Ovary (tissue), 10 donors: ENCODE measurements at places on chromosomes 12 and 14. TPM values are rescaled to one million over a fixed set of nuclear protein-coding genes. Genes with fewer than 3 reads are reported as not detected.

DNA sequence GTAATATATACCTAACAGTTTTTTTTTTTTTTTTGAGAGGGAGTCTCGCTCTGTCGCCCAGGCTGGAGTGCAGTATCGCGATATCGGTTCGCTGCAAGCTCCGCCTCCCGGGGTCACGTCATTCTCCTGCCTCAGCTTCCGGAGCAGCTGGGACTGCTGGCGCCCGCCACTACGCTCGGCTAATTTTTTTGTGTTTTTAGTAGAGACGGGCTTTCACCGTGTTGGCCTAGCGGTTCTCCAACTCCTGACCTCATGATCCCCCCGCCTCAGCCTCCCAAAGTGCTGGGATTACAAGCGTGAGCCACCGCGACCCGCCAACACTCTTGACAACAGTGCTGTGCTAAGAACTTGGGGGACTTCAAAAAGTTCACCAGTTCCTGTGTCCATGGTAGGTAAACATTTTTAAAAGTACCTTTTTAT is 63.5 kb downstream of the FOXG1 start:
- no peak overlapping the region for H3K27ac ChIP-seq
- H3K36me3 ChIP-seq, result no peaks in the 10 kb centered on the region
- no peak for DNase-seq
- no peaks in the 10 kb centered on the region for H3K4me1 ChIP-seq

DNA sequence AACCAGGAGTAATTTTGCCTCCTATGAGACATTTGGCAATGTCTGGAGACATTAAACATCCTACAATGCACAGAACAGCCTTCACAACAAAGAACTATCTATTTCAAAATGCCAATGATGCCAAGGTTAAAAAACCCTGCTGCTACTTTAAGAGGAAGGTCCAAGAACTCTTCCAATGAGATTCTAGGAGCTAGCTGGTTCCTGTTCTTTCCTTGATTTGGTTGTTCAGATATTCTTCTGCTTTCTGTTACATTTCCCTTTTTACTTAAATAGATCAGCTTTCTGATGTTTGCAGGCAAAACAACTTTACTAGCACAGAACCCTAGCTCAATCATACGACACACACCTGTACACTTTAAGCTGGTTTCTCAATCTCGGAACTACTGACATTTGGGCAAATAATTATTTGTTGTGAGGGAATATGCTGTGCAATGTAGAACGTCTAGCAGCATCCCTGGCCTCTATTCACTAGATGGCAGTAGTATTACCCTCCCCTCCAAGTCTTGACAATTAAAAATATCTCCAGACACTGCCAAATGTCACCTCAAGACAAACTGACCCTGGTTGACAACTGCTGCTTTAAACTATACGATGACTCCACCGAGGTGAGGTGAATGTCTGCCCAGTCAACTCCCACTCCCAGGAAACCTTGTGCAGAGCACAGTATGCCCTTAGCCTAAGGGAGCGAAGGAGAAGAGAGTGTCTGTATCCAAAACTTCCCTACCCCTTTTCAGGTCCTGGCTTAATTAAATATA is 4.4 kb downstream of the BLTP3B start:
- no peak overlapping the region for H3K27ac ChIP-seq
- peaks cover 1% of the 10 kb centered on the region for H3K4me1 ChIP-seq
- H3K36me3 ChIP-seq, result no peaks in the 10 kb centered on the region
- H3K4me3 ChIP-seq, result no peak overlapping the region

The CLEC1A gene
- total RNA-seq, result 4.1 TPM

DNA sequence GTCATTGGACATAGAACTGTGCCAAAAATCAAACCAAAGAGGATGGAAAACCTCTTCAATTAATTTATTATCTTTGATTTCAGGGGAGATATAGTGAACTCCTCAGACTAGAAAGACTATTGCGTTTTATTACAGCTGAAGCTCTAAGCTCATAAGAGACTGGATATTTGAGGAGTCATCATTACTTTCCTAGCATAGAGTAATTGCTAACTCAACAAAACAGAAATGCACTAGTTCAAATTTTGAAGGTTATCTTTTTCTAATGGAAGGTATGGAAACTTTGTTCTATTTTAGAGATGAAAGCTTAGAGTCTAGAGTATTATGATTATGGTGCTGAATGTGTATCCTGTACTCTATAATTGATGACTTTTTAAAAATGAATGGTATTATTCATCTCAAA is 5.3 kb upstream of the BEST3 start:
- no peaks in the 10 kb centered on the region for H3K4me1 ChIP-seq
- no peaks in the 10 kb centered on the region for H3K27me3 ChIP-seq
- H3K36me3 ChIP-seq, result no peaks in the 10 kb centered on the region
- no peak overlapping the region for H3K4me3 ChIP-seq
- no peak overlapping the region for H3K27ac ChIP-seq
- DNase-seq, result no peak

GRCh38 chr14:45177076-45177475 is 41.3 kb downstream of the FANCM start:
- no peaks in the 10 kb centered on the region for H3K36me3 ChIP-seq
- H3K4me1 ChIP-seq, result no peaks in the 10 kb centered on the region
- H3K27me3 ChIP-seq, result no peaks in the 10 kb centered on the region
- no peak overlapping the region for H3K4me3 ChIP-seq

The PLD4 gene
- not detected for total RNA-seq

DNA sequence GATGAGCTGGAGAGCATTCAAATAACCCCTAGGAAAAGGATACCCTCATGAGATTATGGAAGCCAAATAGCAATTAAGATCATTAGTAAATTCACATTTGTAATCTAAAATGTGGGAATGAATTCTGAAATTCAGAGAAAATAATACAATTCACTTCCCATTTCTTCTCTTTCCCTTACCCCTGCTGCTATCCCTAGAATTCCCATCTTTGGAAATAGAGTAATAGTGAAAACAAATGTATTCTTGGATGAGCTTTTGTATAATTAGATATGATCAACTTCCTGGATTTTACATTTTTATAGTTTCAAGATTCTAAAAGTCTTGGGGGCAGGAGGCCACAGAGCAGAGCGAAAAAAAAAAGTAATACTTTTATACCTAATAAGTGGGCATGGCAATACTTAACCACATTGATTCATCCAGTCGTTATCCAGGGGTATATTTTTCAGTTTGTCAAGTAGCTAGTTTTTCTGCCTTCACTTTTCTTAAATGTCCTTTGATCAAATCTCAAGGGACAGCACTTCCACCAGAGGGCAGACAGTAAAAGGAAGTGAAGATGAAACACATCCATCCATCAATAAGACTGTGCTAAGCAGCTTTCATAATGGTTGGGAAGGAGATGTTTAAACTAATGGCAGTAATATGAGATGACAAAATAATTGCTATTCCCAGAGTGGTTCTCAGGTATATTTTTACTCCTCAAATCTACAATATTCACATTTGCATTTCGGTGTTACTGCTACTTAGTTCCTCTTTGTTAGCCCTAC is 401.3 kb downstream of the DIO2 start:
- DNase-seq, result no peak
- no peaks in the 10 kb centered on the region for H3K4me1 ChIP-seq
- H3K36me3 ChIP-seq, result no peaks in the 10 kb centered on the region
- no peak overlapping the region for H3K4me3 ChIP-seq
